ENCODE measurements at places on chromosomes 5 and 9.

- DNase-seq, result no peak
These were observed 58.0 kb downstream of the PLAC8L1 start for GRCh38 chr5:146047396-146047795.

GRCh38 chr9:37424686-37425297 is 2.3 kb downstream of the GRHPR start:
- DNase-seq, result no peak

DNA sequence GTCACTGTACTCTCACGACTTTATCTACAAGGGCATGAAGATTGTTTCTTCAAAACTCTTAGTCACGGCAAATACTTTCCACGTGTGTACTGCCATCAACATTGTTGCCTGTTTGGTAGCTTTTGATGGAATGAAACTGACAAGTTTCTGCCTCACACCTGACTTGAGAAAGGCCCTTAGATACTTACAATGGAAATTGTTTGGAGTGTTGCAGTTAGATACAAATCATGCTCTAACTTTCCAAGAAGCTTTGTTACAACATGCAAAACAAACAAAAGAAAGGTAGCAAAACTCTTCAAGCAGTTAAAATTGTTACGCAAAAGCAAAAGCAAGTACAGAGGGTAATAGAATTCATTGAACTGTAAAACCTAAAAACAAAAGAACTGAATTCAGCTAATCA is 91.1 kb upstream of the TLE4 start:
- no peak for DNase-seq

DNA sequence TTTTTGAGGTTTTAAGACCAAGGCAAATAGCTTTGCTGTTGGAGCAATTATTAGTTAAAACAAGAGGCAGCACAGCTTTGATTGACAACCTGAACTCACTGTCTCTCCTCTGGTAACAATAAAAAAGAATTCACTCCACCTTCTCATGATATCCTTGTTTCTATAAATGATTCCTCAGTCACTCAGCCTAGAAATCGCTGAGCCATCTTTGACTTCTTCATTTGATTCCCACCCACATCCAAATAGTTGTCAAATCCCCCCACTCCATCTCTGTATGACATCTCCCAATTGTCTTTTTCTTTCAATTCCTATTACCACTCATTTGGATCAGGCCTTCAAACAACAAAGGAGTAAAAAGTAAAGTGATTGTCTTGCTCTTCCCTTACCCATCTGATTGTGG is 266.4 kb downstream of the MCTP1 start:
- no peak for DNase-seq

- no peak for DNase-seq
These were observed 41.0 kb upstream of the SHC3 start for GRCh38 chr9:89219637-89220036.

DNA sequence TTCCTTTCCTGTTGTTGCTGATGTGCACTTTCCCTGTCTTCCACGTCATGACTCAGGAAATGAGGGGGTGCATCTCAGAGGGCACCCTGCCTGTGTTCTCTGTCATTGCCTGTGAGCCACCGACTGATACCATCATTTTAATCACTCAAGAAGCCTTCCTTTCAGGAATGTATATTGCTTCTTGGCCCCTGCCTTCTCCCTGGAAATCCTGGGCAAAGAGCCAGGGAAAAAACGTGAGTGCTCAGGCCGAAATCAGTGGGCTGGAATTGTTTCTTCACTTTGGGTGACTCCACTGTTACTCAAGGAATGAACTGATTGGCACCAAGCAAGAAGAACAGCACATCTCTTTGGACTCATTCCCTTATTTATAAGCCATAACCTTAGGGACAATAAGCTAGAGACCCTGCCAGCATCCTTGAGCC is 126.1 kb downstream of the SNX18 start:
- no peak for DNase-seq

DNA sequence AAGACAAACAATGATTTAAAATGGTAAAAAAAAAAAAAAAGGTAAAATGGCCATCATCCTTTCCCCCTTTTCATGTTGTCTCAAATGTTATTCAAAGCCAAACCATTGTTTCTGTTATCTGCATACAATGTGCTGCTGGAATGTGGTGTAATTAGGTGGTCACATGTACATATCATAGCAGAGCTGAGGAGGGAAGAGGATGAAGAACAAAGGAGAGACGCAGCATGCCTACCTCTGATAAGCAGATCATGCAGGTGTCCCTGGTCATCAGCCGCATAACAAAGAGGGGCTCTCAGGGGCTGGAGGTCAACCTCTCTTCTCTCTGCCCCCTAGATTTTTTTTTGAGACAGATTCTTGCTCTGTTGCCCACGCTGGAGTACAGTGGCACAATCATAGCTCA is 141.0 kb downstream of the CARTPT start:
- no peak for DNase-seq

- DNase-seq, result no peak
These were observed 443.4 kb downstream of the IRX1 start for GRCh38 chr5:4038994-4039393.

- no peak for DNase-seq
These were observed 589 bp upstream of the THBS4 start for GRCh38 chr5:80034559-80034958.

DNA sequence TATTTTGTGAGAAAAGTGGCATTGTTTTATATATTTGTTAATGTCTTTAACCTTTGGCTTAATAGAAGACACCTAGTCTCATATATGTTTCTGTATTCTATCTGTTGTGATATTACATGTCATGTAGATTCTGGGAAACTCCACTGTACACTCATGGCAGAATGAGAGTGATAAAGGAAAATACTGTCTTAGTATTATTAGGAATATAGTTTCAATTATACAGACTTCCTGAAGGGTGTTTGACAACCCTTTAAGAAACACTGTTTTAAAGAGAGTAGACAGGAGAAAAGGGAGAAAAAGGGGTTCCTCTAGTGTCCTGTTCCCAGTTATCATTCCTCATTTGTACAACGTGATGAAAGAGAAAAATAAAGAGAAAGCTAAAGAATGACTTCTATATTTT is 42.1 kb upstream of the SPEF2 start:
- no peak for DNase-seq

GRCh38 chr5:147072622-147073021 is 162.2 kb upstream of the STK32A start:
- no peak for DNase-seq

DNA sequence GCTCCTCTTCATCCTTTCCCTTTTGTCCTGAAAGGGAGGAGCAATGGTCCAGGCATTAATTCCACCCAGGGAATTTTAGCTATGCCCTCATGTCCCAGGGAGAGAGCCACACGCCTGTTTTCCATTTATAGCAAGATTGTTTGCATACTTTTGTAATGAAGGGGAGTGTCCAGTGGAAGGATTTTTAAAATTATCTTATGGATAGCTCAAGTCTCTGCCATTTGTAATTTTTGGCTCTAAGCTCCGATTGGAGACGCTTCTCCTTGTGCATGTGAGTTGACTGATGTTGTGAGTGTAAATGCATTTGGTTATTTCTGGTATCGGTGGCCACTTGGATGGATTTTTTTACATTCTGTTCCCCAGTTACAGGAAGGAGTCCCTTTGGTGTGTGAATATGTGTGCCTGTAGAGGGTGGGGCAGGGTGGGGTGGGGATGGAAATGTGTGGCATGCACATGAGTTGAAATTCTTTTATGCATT is 7.2 kb upstream of the RPL26L1 start:
- DNase-seq, result no peak

DNA sequence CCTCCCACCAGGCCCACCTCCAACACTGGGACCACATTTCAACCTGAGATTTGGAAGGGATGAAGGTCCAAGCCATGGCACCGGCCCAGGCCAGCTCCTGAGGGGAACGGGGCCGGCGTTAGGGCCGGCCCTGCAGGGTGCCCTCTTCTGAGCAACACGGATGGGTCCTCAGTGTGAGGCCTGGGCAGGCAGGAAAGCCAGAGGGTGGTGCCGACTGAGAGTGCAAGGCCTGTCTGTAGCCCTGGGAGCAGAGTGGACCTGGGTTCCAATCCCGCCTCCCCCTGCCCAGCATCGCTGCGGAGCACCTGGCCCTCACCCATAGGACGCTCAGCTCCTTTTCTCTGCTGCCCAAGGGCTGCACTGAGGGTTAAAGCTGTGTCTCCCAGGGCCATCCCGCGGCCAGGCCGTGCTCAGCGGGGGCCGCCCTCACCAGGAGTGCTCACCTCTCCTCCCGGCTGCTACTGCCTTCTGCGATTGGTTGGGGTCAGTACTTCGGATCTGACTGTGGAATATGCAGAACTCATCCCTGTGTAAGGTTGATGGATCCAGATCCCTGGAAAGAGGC is 44.1 kb upstream of the FCN2 start:
- no peak for DNase-seq

- no peak for DNase-seq
These were observed 107.4 kb downstream of the GLIS3 start for GRCh38 chr9:4192450-4192849.

GRCh38 chr5:21711866-21712758 is 1141.0 kb downstream of the CDH12 start:
- DNase-seq, result no peak

GRCh38 chr5:14435481-14435880 is 146.1 kb upstream of the OTULINL start:
- no peak for DNase-seq

GRCh38 chr5:123262216-123262823 is 160.9 kb downstream of the CEP120 start:
- no peak for DNase-seq

- DNase-seq, result no peak
These were observed 197.9 kb downstream of the GOLPH3 start for GRCh38 chr5:31976169-31976568.
